T-helper 1 cell treated with Interleukin-12 subunit alpha and Interleukin-12 subunit beta and Interleukin-4 antibody, amounts not matched to agents 30 ng/mL and 1 ng/mL, for 36 hours (primary cell): ENCODE measurements at places on chromosomes 4 and X. TPM values are rescaled to one million over a fixed set of nuclear protein-coding genes. Genes with fewer than 3 reads are reported as not detected.

Gene GAGE12H
- total RNA-seq, result not detected in 2 replicates

Gene MCF2
- total RNA-seq, result 0.27 and 0.37 TPM in 2 replicates

Gene UGT2B10
- total RNA-seq, result not detected in 2 replicates

Gene SOD3
- total RNA-seq, result not detected in 2 replicates

Gene PSAPL1
- total RNA-seq, result not detected in 2 replicates

Gene RASSF6
- total RNA-seq, result not detected in 2 replicates

Gene TMPRSS11D
- total RNA-seq, result not detected in 2 replicates

Gene SRPK3
- total RNA-seq, result not detected in 2 replicates

Gene MAGEE2
- not detected in 2 replicates for total RNA-seq

Gene ETDB
- total RNA-seq, result not detected in 2 replicates

Gene AKAP14
- not detected in 2 replicates for total RNA-seq

Gene PPBP
- total RNA-seq, result not detected in 2 replicates

Gene PLCXD1
- 46.7 and 47.3 TPM in 2 replicates for total RNA-seq

Gene NDST4
- total RNA-seq, result not detected in 2 replicates

Gene SPARCL1
- total RNA-seq, result not detected in 2 replicates

Gene EMCN
- not detected in 2 replicates for total RNA-seq

Gene GLOD5
- not detected in 2 replicates for total RNA-seq

Gene GABRG1
- total RNA-seq, result not detected in 2 replicates

Gene OPRPN
- not detected in 2 replicates for total RNA-seq

Gene HERC5
- 57.7 and 59.0 TPM in 2 replicates for total RNA-seq

Gene NDST3
- total RNA-seq, result not detected in 2 replicates

Gene CTAG1B
- not detected in 2 replicates for total RNA-seq

Gene NXF2B
- total RNA-seq, result not detected in 2 replicates

Gene CFP
- 25.2 and 26.9 TPM in 2 replicates for total RNA-seq

Gene ZNF711
- total RNA-seq, result 0.12 and 0.54 TPM in 2 replicates

Gene ADH1A
- total RNA-seq, result not detected in 2 replicates
